Non-pigmented ciliary epithelial cell (primary cell): ENCODE measurements at places on chromosomes 1 and 21.

GRCh38 chr1:228938537-228938901 lies 203.2 kb downstream of the RHOU start:
- no peak for DNase-seq

- no peak for DNase-seq
Measured at GRCh38 chr1:17569200-17570139, 30.0 kb downstream of the ARHGEF10L start.

- no peak for DNase-seq
Measured at GRCh38 chr1:15939181-15940109, 36.5 kb downstream of the ZBTB17 start.

GRCh38 chr1:209899948-209900347 lies 38.1 kb upstream of the SYT14 start:
- DNase-seq, result no peak

DNA sequence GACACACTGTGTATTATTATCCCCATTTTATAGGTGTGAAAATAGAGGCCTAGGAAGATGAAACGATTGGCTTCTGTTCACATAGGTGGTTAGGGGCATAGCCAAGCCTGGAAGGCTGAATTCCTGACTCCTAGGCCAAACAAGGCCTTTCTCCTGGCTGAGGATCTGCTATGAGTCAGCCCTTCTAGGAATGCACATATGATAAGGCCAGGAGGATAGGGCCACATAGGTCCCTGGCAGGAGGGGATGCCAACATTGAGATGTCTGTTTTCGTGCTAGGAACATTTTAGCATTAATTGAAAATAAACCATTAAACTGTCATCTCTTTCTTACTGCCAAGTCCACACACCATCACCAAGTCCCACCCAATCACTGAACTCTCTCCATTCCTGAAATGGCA lies 9.2 kb downstream of the CSMD2 start:
- DNase-seq, result no peak

- peak; percentile 79 for DNase-seq
Measured at GRCh38 chr1:78061825-78062523, 16.2 kb downstream of the GIPC2 start.

DNA sequence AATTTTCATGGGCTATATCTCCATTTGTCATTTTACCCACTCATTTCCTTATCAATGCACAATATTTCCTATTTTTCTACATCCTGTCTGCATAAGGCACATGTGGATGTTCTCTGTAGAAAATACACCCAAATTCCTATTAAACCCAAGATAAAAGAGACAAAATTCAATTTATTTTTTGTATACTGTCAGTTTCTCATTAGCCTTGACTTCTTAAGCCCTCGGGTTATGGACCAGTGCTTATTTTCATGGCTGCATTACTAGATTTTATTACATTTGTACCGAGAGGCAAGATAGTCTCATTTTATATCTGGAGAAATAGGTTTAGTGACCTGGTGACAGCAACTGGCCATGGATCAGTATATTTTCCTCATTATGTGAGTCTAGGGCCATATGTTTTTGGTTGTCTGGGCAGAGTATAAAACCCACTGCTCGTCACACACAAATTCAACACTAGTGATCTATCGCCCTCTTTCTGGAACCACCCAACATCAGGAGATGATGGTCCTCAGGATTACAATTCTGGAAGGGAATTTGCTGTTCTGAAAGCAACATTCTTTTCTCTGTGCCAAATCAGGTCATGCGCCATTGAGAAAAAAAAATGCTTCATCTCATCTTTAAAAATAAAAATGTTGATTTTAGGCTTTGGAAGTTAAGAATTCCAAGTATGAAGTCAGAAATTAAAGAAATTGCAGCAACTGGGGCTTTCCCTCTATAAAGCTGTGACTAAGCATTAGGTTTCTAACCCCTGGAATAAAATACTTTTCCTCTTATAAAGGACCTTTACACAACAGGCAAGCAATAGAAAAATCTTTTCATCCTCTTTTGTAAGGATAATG lies 81.4 kb downstream of the ASTN1 start:
- no peak for DNase-seq

GRCh38 chr1:225941187-225941941 lies at the start of gene LEFTY2:
LEFTY2 (minus strand) TSS chr1:225941220; CDS start chr1:225941140, 80 bp downstream.
- DNase-seq, result no peak

GRCh38 chr1:97796711-97797110 lies 124.1 kb downstream of the DPYD start:
- DNase-seq, result no peak

DNA sequence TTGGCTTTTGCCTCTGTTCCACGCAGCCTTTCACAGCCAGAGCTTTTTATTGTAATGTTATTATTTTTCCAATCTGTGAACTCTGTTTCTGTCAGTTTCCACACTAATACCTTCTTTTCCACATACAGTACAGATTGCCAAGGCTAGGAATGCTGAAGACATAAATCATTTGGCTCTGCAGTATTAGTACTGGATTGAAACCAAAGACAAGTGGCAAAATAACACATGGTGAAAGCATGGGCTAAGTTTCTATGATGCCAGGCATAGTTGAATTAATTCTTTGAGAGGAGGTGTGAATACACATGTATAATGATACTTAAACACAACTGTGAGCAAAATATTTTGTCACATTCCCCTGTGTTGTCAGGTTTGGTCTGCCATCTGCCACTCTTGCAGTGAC lies 73.5 kb downstream of the TMEM200B start:
- DNase-seq, result no peak

GRCh38 chr1:205044741-205045140 lies 1.7 kb downstream of the CNTN2 start:
- DNase-seq, result no peak

DNA sequence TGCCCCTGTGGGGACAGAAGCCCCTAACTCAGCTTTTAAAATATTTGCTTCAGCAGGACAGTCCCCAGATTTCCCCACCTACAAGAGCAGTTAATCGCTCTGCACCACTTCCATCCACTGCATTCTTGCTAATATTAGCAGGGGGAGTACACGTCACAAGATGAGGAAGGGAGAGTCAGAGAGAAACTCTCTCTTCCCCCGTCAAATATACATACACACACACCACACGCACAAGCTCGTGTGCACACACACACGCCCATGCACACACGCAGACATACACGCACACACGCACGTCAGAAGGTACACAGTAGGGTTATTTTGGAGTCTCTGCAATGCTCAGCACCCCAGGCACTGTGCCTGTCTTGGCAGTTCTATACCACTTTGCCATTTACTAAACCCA lies 2.1 kb downstream of the CLCA1 start:
- no peak for DNase-seq

- DNase-seq, result no peak
Measured at GRCh38 chr1:39659538-39659937, 12.4 kb downstream of the NT5C1A start.

GRCh38 chr1:163709636-163710035 lies 387.9 kb downstream of the NUF2 start:
- DNase-seq, result no peak

DNA sequence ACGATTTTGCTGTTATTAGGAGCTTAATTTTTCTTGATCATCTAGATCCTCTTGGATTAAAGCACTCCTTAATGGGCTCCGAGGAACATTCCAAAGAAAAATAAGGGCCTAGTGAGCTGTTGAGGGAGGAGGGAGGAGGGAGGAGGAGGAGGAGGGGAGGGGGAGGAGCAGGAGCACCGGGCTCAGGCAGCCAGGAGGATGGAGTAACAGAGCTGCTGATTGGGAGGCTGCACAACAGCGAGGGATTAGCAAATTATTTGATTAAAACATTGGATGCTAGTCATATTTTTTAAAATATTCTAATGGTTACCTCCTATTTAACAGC lies 302.1 kb upstream of the RRP15 start:
- DNase-seq, result no peak

GRCh38 chr1:168172250-168172915 lies 6.4 kb upstream of the TIPRL start:
- no peak for DNase-seq

- no peak for DNase-seq
Measured at GRCh38 chr1:84480650-84481049, 1.6 kb downstream of the RPF1 start.

- DNase-seq, result no peak
Measured at GRCh38 chr1:193299038-193299437, 112.6 kb upstream of the B3GALT2 start.

DNA sequence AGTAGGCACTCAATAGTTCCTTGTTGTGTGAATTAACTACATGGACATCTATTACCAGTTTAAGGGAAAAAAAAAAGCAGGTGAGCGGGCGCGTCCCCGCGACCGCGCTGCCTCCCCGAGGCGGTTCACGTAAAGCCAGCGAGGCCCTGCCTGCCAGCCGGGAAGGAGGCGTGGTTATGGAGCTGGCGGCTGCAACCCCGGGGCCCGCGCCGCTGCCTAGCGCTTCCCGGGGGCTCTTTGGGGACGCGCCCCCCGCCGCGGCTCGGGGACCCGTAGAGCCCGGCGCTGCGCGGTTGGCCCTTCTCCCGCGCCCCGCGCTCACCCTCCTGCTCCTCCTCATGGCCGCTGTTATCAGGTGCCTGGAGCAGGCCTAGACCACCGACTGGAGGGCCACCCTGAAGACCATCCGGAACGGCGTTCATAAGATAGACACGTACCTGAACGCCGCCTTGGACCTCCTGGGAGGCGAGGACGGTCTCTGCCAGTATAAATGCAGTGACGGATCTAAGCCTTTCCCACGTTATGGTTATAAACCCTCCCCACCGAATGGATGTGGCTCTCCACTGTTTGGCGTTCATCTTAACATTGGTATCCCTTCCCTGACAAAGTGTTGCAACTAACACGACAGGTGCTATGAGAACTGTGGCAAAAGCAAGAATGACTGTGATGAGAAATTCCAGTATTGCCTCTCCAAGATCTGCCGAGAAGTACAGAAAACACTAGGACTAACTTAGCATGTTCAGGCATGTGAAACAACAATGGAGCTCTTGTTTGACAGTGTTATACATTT lies 2.6 kb upstream of the CC2D1B start:
- no peak for DNase-seq

- DNase-seq, result no peak
Measured at GRCh38 chr1:229210844-229211243, 60.1 kb upstream of the RAB4A start.

GRCh38 chr1:160953030-160953429 lies 1.6 kb downstream of the ITLN2 start:
- DNase-seq, result no peak

DNA sequence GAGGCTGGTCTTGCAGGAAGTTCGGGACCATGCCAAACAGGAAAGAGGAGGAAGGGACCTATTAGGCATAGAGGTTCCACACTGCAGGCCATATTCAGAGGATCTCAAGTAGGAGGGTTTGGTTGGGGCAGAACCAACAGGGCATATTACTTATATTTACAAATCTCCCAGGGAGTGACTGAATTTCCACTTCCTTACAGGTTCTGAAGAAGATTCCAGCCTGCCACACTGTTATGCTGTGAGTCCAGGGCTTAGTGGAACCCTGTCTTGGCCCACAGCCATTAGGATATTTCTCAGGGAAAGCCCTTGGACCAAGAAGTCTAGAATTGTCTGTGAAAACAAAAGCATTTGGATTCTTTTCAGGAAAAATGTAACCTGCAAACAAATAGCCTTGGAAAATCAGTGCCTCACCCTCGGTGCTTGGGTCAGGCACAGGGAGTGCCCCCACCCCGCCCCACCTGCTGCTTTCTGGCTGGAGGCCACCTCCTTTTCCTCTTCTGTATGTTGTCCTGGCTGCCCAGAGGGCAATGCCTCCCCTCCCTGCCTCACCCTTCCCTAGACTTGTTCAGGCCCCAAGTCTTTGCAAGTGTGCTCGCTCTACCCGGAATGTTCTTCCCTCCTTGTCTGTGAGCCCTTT lies 41.0 kb upstream of the JUN start:
- no peak for DNase-seq

GRCh38 chr1:38608202-38608864 lies 251.2 kb downstream of the RRAGC start:
- no peak for DNase-seq

- DNase-seq, result no peak
Measured at GRCh38 chr21:32001390-32001789, 128.6 kb downstream of the HUNK start.

- DNase-seq, result no peak
Measured at GRCh38 chr1:2152954-2153353, 41.6 kb downstream of the FAAP20 start.

DNA sequence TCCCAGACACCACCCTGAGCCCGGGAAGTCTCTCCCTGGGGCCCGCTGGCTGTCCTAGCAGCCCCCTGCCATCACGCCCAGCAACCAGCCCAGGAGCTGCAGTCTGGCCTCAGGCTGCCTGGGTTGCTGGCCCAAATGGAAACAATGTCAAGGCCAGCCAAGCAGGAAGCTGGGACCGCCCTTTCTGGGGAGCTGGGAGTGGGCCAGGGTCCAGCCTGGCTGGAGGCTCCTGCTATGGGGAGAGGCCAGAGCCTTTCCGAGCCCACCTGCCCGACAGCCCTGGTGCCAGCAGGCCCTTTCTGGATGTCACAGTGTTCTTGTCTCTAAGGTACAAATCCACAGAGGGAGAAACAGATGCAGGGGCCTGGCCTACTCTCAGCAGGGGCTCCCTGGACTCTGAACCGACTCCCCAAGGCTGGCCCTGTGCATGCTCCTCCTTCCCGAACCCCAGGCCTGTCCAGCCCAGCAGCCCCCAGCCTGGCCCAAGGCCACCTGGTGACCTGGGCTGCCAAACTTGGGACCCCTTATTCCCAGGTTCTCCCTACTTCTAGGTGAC lies 1.2 kb upstream of the MMEL1 start:
- DNase-seq, result no peak

DNA sequence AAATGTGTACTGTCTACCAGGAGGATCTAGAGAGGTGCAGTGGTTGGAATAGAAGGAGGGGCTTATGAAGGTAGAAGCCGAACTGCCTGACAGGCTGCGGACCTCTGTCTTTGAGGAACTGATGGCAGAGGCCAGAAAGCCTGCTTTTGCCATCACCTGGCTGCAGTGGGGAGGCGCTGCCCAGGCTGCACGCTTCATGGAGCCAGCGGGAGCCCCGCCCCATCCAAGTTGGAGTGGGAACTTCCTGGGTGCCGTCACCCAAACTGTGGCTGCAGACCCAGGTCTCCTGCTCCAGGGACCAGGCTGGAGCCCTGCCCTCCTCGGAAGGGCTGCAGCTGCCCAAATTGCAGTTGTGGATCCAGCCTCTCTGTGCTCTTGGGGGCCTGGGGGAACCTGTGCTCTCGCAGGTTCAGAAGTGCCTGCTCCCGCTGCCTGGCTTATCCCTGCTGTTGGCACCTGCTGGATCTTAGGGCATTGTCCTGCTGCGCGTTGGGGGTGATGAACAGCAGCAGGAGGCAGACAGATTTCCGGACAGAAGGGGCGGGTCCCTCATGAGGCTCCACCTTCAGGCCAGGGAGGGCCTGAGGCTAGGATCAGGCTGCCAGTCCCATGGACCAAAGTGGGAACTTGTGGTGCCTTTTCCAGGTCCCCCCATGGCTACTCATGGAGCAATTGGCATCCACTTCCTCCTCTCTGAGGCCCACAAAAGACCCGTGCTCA lies 118.0 kb upstream of the PLPPR4 start:
- no peak for DNase-seq

DNA sequence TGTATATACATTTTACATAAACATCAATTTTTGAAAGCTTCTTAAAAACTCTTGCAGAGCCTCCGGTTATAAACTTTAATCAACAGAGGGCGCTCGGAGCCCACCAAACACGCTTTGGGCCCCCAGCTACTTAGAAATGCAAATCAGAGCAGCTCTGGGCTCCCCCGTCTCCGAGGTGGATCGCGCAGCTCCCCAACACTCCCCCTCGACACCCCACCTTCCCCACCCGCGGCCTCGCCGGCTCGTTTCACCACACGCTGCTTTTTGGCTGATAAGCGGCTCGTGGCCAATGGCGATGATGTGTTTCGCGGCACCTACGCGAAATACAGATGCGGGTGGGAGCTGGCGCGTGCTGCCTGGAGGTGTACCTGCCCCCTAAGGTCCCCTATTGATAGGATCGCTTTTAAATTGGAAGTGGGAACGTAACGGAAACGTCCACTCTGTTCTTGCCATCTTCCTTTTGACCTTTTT lies 1.7 kb upstream of the KIF26B start:
- peak; percentile 37 for DNase-seq

- no peak for DNase-seq
Measured at GRCh38 chr1:231691618-231692259, 65.1 kb downstream of the DISC1 start.
